Stimulated activated naive CD4-positive, alpha-beta T cell (primary cell): ENCODE measurements at places on chromosomes 1 and 21.

DNA sequence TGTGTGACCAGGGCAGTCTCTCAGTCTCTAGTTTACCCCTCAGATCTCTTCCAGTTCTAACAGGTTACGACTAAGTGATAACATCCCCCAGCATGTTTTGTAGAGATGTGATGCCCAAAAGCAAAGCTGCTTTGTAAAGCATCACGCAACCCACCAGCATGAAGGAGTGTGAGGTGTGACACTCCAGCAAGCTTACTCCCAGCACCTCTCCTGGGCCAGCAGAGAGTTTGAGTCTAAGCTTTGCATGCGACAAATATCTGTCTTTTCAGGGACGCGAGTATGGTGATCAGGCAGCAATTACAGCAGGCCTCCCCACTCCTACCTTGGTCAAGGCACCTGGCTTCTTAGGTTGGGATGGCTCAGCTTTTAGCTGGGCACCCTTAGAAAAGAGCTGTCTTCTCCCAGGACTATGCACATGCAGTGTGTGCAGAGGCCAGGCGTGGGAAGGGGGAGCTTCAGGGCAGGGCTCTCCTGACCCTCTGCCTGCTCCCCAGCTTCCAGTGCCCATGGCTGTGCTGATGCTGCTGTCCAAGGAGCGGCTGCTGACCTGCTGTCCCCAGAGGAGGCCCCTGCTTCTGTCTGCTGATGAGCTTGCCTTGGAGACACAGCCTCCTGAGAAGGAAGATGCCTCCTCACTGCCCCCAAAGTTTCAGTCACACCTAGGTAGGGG lies 48.2 kb downstream of the ELK4 start:
- no peak for DNase-seq

- DNase-seq = no peak
These were observed 121.8 kb upstream of the ERG start for GRCh38 chr21:38619992-38620479.

GRCh38 chr1:11515368-11516300 lies 36.7 kb downstream of the DISP3 start:
- DNase-seq = no peak

- peak; percentile 71 for DNase-seq
These were observed at the start of gene CBR1 for GRCh38 chr21:36069713-36070583. Gene CBR1, plus strand, starts transcription at chr21:36070024. Its CDS starts 92 bp downstream, at chr21:36070116.

- no peak for DNase-seq
These were observed 4.1 kb downstream of the RNF223 start for GRCh38 chr1:1069711-1070676.

DNA sequence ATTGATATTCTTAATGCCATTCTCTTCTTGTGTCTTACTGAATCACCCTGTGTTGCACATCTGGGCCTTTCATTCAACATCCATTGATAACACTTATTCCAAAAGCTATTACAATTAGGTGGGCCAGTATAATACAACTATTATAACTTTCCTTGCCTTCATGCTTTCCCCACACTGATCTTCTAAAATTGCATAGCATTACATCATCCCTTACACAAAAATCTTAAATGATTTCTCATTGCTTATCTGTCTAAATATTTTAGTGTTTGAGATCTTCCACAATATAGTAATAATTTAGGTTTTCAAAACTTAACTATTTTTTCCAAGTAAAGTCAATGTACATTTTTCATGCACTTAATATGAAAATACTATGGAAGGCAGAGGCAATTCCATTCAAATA lies 1634.1 kb downstream of the PLA2G4A start:
- no peak for DNase-seq

GRCh38 chr21:31248598-31248997 lies 95.5 kb downstream of the TIAM1 start:
- no peak for DNase-seq

- DNase-seq = no peak
These were observed 1.1 kb upstream of the ST6GALNAC3 start for GRCh38 chr1:76073481-76073880.

GRCh38 chr1:209150114-209150513 lies 433.4 kb upstream of the CAMK1G start:
- no peak for DNase-seq

DNA sequence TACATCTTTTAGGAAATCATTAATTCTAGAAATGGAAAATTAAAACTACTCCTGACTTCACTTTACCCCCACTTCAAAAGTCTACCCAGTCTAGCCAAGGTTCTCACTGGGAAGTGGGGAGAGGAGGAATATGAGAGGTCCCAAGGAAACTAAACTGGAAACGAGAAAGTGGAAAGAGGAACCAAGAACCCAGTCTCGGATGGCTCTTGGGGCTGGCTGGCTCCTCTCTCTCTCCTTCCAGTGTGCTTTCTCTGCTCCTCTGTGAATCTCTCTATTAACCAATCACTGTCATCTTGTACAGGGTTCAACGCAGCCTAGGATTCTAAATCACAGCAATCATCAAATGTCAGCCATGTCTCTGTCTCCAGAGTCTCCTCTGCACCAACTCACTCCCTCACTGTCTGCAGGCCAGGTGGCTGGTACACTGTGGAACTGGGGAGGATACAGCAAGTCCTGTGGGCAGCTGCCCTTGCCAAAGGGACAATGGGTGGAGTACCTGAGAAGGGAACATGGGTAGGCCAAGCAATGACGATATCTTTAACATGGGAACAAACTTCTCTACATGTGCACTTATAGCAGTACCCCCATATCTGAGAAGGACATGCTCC lies 33.7 kb downstream of the GNB1 start:
- no peak for DNase-seq

DNA sequence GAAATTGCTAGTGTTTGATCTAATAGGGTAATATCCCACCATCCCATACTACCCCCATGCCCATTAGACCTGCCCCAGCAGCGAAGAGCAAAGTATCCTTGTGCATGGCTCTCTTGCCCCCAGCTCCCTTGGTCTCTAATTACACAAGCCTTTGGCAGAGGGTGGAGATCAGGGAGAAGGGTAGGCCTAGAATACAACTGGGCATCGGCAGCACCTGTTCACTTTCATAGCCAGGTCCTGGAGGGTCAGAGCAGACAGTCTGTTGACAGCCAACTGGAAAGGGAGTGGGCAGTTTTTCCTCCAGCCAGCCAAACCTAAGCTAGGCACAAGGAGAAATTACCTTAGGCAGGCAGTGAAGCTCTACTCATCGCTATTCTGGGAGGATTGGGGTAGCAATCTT lies 2.7 kb upstream of the PIGC start:
- no peak for DNase-seq

DNA sequence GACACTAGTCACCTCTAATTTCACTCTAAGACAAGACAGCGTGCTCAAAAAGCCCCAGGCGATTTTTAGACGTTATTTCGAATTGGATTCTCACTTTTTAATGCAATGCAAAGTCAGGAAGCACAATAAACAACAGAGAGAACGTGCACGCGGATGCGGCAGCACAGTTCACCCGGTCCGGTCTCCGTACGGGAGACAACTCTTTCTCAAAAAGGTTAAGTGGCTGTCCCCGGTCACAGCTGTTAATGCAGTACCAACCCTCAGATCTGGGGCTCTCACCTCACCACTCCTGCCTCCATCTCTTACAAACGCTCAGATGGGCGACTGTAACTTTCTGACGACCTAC lies 1.2 kb downstream of the HP1BP3 start:
- peak; percentile 36 for DNase-seq

DNA sequence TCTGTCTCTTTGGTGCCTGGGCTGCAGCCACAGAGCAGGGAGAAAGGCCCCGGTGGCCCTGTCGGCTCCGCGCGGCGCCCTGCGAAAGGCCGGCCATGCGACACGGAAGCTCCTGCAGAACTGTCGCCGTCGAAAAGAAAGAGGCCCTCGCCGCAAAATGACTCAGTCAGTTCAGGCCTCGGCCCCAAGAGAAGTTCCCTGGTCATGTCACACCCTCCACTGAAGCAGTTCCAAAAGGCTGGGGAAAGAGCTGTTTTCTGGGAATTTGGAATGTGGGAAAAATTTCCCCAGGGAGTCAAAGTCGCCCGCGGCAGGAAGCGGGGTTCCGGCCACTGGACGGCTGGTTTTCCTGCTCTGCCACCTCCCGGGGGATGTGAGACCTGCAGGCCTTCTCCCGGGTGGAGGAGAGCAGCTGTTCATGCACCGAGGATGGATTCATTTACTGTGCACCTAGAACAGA lies 115.8 kb upstream of the ZNF678 start:
- no peak for DNase-seq

GRCh38 chr1:112359961-112360767 lies 35.9 kb upstream of the CTTNBP2NL start:
- DNase-seq = no peak

DNA sequence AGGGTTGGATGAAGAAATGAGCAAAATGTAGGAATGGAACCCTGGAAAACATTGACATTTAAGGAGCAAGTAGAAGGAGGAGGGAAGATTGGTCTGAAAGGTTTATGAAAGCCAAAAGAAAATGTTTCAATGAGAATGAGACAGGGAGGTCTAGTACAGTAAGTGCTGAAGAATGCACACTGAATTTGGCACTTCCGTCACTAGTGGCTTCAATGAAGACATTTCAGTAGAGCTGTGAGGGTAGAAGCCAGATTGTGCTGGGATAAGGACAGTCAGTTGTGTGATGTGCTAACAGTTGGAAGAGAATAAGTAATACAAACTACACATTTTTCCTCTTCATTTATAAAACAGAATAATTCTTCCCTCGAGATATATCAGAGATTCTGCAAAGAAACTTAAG lies 17.1 kb downstream of the THEM4 start:
- DNase-seq = no peak

DNA sequence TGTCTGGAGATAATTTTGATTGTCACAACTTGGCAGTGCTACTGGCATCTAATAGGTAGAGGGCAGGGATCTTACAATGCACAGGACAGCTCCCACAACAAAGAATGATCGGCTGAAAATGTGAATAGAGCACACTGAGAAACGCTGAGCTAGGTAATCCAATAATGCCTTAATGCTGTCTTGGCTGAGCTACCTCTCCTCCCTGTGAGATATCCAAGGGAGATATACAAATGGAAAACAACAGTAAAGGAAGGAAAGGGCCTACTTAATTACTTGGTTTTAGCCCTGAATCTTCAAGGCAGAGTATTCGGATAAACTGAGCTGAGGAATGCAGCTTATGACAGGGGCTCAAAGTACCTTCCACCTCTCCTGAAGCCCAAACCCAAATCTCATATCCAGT lies 2.9 kb downstream of the DNASE2B start:
- no peak for DNase-seq

DNA sequence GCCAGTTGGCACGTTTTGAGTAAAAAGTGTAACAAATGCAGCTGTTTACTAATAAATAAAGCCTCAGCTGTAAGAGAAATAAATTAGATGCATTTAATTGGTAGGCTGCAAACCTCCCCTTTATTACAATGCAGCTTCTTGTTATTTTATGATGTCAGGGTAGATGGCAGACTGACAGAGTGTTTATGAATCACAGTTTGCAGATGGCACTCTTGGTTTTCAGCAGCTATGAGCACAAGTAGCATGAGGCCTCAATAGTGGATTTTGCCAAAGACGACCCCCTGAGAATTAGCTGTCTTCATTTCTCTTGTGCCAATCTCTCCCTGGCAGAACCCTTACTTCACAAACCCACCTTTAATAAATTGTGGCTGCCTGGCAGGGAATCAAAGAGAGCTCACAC lies 161.2 kb upstream of the C1orf87 start:
- no peak for DNase-seq

DNA sequence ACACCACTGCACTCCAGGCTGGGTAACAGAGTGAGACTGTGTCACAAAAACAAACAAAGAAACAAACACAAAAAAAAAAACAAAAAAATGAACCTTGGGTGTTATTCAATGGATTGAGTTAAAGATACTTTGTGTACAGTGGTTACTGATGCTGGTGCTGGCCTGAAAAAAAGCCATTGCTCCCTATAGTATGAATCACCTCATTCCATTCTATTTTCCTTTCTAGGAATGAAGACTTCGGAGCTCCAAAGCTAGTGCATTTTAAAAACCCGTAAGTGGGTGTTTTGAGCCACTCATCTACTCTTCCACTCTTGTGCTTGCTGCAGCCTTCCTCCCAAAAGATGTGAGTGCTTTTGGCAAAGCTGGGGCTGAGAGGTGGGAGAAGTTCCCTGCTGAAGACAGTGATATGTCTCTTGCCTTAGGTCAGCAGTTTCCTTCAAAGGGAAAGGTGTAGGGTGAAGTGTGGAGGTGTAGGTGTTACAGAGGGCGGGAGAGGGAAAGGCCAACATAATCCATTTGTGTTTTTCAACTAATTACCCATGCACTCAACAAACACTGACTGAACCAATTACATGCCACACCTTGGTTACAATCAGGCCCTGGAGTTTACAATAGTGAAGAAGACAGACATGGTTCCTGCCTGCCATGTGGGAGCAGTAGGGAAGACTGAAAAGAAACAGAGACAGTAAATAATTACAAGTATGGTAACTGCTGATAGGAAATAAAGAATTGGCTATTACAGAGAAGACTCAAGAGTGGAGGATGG lies 55.0 kb upstream of the SERBP1 start:
- no peak for DNase-seq

DNA sequence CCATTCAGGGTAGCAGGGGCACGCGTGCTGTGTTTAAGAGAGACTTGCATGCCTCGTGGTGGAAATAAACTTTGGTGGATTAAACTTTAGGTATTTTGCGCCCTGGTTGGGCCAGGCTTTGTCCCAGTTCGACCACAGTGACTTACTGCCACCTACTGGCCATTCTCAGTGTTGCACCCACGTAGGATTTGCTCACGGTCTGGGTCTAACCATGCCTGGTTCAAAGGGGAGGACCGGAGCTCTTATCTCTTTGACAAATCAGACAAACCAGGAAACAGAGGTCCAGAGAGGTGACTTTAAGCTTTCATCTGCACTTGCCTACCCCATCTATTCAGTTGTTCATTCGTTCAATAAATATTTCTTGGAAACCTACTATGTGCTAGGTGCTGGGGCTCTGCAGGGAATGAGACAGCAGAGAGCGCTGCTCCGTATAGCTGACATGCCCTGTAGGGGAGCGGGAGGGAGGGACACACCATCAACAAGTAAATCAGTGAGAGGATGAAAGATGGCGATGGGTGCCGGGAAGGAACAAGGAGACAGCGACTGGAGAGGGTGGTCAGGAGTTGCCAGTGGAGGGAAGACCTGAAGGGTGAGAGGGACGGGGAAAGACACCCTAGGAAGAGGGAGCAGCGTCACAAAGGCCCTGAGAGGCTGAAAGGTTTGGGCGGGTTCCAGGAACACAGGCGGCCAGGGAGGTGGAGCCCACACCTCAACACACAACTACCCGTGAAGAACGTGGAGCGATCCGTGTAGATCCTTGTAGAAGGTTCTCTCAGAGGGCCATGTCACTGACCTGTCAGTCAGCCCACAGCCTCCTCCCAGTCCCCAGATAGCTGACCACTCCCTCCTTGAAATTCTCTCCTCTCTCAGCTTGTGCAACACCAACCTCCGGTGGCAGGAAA lies 27.2 kb upstream of the TINAGL1 start:
- DNase-seq = peak; percentile 77
